Large intestine (tissue), 12 donors: ENCODE measurements at places on chromosomes 2 and 18. TPM values are rescaled to one million over a fixed set of nuclear protein-coding genes. Genes with fewer than 3 reads are reported as not detected.

Gene ING5
- 44.2 TPM for polyA plus RNA-seq

Gene USP37
- 9.0 TPM for polyA plus RNA-seq

Gene SPHKAP
- 0.16 TPM for polyA plus RNA-seq

Gene ALKAL2
- polyA plus RNA-seq: 4.4 TPM

Gene HNMT
- 71.1 TPM for polyA plus RNA-seq

Gene DLGAP1
- 0.69 TPM for polyA plus RNA-seq

Gene IL36RN
- not detected for polyA plus RNA-seq

Gene MARCHF7
- polyA plus RNA-seq: 79.0 TPM

Gene TSPYL6
- 0.06 TPM for polyA plus RNA-seq

Gene SCN3A
- polyA plus RNA-seq: 5.5 TPM

Gene FLACC1
- 0.76 TPM for polyA plus RNA-seq

DNA sequence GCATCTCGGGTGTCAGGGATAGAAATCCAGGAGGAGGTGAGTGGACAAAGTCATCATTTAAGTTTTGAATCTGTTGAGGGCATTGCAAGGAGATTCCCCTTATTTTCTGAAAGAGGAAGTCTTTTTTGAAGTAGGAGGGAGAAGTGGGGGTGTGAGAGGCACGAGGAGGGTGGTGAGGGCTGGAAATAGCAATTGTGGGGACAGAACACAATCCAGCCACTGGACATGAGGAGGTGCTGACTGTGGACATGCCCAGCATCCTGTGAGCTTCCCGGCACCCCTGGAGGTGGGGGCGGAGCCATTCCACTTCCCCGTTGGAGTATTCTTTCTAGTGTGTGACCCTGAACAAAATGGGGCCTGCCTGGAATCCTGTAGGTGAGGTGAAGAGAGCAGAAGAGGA is 310.7 kb upstream of the EPAS1 start:
- DNase-seq: no peak

GRCh38 chr18:79471597-79471996 is 75.9 kb downstream of the NFATC1 start:
- no peak for DNase-seq

DNA sequence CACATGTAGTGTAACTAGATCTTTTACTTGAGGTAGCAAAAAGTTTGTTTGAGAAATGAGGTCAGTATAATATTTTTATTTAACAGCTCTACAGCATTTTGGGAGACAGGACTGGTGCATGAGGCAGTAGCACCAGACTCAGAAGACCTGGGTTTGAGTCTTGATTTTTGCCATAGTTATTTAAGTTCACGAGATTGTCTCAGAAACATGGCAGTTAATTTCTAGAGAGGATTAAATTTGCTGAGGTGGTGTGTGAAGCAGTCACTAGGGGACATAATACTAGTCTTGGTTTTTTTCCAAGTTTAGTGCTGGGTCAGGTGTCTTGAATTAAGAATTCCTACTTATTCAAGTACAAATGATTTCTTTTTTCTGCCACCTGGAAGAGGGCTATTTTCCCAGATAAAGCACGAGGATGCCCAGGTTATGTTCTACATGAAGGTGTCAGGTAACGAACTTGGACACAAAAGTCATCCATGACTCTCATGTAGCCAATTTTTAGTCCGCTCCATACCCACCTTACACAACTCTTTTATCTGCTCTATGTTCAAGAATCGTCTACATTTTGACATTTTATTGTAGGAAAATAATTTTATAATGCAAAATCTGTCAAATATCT is 1.4 kb downstream of the MARCHF7 start:
- peak; percentile 31 for DNase-seq

DNA sequence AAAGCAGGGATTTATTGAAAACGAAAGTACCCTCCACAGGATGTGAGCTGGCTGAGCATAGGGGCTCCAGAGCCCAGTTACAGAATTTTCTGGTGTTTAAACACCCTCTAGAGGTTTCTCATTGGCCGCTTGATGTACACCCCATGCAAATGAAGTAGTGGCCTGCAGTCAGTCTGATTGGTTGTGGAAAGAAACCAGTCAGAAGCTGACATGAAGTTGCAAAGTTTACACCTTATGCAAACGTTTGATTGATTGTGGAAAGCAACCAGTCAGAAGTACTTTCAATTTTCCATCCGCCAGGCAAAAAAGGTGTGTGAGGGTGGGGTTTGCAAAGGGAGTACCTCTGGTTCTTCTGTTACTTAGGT is 62.3 kb downstream of the VWA3B start:
- DNase-seq: peak; percentile 20

- peak; percentile 9 for DNase-seq
These were observed 140.3 kb downstream of the TRIB2 start for GRCh38 chr2:12856934-12857601.

- no peak for DNase-seq
These were observed 869 bp downstream of the STARD7 start for GRCh38 chr2:96207774-96208142.

- DNase-seq: no peak
These were observed 22.3 kb downstream of the NBAS start for GRCh38 chr2:15538792-15539191.

DNA sequence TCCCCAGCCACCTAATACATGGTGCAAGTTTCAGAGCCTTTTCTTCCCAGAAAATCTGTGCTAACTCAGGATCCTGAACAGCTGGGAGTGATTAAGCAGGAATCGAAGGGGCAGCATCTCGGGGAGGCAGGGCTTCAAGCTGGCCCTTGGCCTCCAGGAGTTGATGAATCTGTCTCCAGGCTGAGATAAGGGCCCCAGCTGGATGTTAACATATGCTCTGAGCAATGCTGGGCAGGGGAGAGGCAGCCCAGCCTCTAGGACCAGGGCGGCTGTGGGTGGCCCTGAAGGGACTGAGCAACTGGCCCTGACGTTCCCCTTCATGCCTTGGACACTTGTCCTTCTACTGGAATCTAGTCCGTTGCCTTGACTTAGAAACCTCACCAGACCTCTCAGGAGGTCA is 84.1 kb upstream of the EPC2 start:
- no peak for DNase-seq

DNA sequence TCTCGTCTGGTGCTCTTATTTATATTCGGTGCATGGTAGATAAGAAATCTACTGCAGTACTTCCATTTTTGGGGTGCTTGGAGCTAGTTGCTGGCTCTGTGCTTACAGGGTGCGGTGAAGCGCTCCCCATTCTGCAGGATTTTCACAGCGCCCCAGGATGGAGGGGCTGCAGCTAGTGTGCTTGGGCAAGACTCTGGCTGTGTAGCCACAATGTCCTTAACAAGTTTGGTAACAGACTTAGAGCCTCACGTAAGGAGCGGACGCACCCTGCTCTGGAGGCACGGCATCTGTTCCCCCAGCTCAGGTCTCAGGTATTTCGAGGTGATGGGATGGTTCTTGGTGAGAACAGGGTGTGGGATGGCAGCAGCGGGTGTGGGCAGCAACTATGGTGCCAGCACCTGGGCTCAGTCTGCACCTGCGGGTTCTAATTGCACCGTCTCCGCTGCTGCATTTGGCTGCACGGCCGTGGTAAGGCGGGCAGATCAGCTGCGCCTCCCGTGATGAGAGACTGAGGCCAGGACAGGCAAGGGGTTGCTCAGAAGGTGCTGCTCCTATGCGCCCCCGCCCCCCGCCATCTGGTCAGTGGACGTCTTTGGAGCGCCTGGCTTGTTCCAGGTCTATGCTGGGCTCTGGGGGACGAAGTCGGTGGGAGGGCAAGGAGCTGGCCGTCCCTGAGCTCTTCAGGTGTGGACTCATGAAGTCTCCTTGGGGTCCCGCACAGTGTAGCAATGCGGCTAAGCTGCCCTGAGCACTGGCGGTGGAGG is 20.1 kb upstream of the ALLC start:
- DNase-seq: no peak

GRCh38 chr18:61606759-61607158 is 273.5 kb downstream of the CDH20 start:
- DNase-seq: peak; percentile 36

GRCh38 chr2:150477347-150477746 is 10.1 kb downstream of the RND3 start:
- peak; percentile 80 for DNase-seq

- DNase-seq: no peak
These were observed 6.5 kb downstream of the IL1B start for GRCh38 chr2:112829961-112830681.

DNA sequence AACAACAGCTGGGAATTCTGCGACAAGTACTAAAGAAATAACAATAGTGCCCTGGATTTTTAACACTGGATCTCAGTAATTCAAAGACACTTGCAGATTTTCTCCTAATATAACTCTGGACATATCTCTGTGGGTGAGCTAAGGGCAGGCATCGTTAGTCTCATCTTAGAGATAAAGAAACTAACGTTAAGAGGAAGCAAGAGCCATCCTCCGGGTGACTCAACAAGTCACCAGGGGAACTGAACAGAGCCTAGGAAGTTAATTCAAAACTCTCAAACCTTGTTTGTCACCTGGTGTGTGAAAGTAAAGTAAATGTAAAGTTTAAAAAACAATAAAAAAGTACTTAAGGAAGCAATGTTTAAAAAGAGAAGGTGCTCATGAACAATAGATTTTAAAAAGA is 41.6 kb upstream of the NRP2 start:
- no peak for DNase-seq

DNA sequence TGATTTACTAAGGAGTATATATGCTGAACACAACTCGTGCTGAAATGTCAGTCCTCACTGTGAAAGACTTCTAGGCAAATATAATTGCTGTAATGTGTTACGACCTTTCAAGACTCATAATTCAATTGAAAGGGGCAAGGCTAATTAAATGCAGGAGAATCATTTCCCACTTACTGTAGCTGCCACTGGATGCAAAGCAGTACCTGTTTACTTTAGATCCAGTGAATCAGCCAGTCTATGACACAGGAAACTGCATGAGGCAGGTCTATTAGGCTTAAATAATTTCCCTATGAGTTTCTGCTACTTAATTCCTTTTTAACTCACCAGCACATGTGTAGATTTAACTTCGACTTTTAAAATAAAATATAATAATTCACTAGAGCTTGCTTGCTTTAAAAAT is 125.6 kb downstream of the CTNNA2 start:
- no peak for DNase-seq

- no peak for DNase-seq
These were observed 159.2 kb downstream of the GULP1 start for GRCh38 chr2:188450732-188451483.

DNA sequence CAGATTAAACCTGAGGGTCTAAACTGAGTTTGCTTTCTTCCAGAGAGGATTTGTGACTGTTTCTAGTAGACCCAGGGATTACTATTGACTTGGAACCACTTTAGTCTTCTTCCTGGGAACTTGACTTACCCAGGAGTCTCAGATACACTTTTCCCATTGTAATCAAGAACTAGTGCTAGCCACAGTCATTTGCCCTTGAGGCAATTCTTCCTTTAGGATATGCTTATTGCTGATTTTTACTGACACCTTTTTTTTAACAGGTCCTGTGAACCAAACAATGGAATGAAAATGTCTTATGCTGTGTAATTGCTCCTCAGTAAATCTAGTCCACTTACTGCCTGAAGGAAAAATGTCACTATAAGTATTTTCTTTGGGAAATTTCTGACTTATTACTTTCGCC is 78.3 kb downstream of the TAF4B start:
- DNase-seq: no peak

- DNase-seq: no peak
These were observed 259.4 kb upstream of the SPRED2 start for GRCh38 chr2:65691816-65692215.

DNA sequence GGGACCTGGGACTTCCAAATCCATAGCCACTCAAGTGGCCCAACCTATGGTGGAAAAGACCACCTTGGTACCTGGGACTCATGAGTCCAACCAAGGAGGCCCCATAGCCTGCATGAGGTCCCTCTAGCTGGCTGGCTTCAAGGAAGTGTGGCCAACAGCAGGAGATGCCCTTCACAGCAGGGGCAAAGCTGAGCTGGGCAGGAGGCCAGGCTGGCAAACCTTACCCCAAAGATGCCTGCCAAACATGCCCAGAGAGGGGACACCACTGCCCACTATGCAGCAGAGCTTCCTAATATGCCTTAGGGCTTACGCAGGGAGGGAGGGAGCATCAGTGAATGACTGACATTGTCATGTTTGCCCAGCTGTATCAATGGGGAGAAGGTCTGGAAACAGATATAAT is 188.0 kb upstream of the GLI2 start:
- DNase-seq: no peak

GRCh38 chr18:62812242-62812641 is 96.9 kb downstream of the PHLPP1 start:
- peak; percentile 67 for DNase-seq

DNA sequence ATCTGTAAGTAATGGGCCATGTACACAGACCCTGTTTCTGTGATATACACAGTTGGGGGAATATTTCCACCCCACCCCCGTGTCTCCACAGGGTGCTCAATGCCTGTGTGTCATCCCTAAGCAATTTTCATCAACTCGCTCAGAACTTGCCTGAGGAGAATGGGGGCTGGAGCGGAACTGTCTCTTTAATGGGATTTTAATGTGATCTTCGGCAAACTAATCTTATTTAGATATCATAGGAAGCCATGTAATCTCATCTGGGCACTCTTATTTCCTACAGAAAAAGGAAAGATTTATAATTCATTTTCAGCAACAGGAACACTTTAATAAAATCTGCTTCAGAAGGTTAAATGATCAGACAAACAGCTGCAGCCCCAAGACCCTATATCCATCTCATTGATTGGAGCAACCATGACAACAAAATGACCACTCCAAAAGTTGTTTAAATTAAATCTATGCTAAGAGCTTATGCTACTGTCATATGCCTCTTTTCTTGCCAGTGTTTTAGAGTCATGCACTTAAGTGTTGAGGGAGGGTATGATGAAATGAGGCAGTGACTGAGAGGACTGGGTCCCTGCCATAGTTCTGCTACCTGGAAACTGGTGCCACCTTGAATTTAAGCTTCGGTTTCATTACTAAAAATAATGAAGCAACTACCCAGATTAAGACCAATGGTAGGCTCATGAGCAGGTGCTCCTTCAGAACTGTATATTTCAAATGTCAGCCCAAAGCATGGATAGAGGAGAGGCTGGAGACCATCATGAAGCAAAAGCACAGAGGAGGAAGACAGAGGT is 183.1 kb upstream of the DDX18 start:
- DNase-seq: no peak

GRCh38 chr18:7158216-7158615 is 40.6 kb upstream of the LAMA1 start:
- no peak for DNase-seq

- no peak for DNase-seq
These were observed 54.5 kb upstream of the UPP2 start for GRCh38 chr2:158047156-158047611.

- no peak for DNase-seq
These were observed 88.7 kb upstream of the ATP8B1 start for GRCh38 chr18:57891707-57892391.
